ENCODE measurements at places on chromosomes 12 and 14.

- DNase-seq = no peak
Measured at GRCh38 chr14:89061696-89062095, 237.2 kb downstream of the TTC8 start.

DNA sequence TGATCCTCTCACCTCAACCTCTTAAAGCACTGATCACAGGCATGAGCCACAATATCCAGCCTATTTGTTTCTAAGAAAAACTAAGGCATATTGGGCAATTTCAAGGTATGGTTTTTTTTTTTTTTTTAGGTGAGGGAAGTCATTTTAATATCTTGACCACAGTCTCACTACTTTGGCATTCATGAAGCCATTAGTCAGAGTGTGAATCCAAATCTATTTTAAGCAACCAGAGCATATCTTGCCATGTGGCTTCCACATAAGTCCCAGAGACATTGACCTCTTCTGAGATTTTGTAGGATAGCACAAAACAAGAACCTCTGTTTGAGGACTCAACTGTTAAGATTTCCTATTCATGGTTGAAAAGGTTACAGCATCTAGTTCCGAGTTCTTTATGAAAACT lies 130.3 kb upstream of the RBM19 start:
- no peak for DNase-seq

DNA sequence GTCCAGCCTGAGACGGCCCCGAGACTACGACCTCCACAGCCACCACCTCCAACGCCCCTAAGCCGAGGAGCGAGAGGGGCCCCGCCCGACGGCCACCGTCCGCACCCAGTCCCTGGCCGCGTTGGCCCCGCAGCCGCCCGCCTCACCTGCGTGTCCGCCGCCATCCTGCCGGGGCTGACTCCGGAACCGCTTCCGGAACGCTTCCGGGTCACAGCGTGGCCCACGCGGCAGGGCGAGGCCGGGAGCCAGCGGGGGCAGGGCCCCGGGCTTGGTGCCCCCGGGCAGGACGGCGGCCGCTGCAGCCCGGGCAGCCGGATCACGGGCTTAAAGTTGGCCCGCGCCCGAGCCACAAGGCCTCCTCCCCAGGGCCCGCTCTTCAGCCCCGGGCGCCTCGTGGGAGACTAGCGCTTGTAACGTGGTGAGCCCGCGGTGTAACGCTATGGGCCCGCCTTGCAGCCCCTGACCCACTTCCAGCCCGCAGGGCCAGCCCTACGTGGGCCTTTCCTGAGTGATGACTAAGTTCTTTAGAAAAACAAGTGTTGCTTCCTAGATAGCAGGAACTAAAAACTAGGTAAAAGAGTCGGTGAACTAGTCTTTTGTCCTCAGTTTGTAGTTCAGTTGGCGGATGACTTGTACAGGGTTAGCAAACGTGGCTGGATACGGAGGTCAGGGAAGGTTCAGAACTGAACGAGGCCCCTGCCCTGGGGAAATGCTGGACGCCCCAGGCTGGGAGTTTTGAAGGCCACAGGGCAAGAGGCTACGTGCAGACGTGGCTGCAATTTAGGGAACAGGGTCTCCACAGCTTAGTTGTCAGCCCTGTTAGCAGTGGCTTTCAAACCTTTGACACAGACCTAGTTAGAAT lies at the start of gene GCN1:
GCN1 (minus strand) TSS at position 182 of the 862 bp plus-strand sequence; CDS start at position 164, 18 bp downstream.
- DNase-seq = peak; percentile 89

DNA sequence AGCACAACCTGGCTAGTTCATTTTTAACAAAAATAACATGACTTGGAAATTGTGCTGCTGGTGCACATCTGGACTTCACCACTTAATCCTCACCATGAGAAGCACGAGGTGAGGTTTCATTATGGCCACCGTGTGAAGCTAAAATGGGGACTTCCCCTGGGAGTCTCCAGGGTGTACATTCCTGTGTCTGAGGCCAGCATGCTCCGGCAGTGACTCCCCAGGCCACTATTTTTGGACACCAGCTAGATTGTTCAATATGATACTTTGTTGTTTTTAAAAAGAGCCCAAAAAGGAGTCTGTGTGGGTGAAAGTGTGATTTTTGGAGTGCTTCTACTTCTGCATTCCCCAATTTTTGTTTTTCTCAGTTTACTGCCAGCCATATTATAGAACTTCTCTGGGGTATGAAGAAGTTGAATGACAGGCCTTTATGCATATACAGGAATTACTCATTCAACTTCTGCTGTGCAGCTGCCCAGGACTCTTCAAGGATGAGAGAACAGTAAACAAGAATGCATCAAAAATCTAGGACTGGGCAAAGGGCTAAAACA lies 16.9 kb upstream of the AICDA start:
- no peak for DNase-seq

DNA sequence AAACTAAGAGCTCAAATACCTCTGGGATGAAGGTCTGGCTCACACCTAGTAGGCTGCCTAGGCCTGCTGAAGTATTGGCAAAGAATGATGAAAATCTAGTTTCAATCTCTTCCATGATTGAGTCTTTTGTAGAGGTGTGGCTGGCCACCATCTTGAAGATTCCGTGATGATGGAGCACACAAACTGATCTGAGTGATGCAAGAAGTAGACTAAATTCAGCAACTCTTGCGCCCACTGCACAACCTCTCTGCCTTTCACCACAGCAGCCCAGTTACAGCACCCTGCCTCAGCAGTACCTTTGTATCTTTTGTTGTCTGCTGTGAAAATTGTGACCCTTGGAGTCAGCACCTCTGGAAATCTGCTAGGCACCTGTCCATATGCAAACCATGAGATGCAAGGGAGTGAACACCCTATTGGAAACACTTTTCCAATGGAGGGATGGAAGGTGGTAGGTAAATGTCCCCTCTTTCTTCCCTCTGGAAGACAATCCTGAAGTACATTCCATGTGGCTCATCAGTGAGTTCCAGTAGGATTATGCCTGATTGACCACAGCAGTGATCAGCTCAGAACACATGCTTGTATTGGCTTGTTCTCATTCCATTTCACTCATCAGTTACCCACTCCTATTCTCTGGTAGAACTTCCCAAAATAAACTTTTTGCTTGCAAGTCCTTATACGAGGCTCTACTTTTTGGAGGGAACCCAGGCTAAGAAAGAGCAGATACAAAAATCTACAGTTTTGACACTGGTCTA lies 58.6 kb downstream of the BTBD7 start:
- no peak for DNase-seq

DNA sequence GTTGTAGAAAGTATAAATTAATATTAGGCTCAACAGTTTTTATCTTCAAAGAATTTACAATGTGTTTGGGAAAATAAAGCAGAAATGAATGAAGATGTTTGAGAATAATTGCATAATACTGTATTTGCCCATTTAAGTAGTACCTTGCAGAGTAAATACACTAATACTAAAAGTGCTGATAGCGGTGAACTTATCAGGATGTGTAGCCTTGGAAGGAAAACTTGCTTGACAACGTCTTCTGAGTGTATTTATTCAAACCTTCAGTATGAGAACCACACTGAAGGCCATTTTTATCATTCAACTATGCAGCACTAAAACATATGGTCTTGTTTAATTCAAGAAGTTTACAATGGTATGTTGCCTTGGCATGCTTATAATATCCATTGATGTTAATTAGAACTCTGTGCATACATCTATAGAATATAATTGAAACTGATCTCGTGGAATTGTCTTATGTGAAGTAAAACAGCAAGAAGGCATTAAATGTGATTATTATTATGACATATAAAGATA lies 41.3 kb downstream of the MSRB3 start:
- no peak for DNase-seq

GRCh38 chr12:2412305-2412643 lies 359.5 kb downstream of the CACNA1C start:
- no peak for DNase-seq

DNA sequence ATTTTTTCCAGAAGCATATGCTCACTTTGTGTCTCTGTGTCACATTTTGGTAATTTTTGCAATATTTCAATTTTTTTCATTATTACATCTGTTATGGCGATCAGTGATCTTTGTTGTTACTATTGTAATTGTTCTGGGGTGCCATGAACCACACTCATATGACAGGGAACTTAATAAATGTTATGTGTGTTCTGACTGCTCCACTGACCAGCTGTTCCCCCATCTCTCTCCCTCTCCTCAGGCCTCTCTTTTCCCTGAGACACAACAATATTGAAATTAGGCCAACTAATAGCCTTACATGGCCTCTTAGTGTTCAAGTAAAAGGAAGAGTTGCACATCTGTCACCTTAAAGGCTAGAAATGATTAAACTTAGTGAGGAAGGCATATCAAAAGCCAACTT lies 46.0 kb downstream of the SCN8A start:
- no peak for DNase-seq

DNA sequence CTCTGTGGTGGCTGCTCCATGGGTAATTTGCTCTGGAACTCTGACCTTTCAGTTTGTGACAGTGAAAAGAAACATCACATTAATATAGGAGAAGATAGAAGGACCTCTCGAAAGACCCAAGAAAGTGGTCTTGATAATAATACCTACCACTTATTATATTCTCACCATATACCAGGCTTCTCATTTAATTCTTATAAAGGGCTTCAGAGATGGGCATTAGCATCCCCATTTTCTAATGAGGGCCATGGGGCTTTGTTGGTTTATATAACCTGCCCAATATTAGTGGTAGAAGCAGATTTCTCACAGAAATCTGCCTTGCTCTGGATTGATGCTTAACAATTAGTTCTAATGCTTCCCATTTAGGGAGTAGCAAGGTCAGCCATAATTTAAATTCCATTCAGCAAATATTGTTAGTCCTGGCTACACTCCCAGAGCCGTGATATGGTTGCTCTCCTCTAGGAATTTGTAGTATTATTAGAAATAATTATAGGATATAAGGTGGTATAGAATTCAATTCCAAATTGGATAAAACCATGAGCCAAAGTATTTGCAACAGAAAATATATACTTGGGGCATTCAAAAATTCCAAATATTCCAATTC lies 7.4 kb upstream of the AMIGO2 start:
- DNase-seq = no peak

DNA sequence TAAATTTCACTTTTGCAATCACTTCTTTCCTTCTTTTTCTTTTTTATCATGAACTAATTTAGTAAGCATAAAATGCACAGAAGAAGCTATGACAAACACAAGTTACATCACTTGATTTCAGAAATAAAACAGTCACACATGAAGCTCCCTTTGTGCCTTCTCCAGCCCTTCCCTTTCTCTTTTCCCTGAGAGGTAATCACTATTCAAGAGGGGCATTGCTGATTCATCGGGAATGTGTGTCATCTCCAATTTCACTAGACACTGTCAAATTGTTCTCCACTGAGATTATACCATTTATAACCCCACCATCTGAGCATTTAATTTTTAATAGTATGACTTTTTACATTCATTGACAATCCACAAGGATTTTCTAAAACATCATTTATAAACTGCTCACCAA lies 91.6 kb upstream of the PTPRQ start:
- DNase-seq = no peak
